Uterus (tissue), 4 donors: ENCODE measurements at places on chromosomes 5 and 9. TPM values are rescaled to one million over a fixed set of nuclear protein-coding genes. Genes with fewer than 3 reads are reported as not detected.

GRCh38 chr9:107447834-107448233, 41.7 kb downstream of the KLF4 start:
- no peak for DNase-seq

GRCh38 chr5:159467666-159468065, 137.4 kb upstream of the IL12B start:
- DNase-seq = no peak

SLC6A7 gene
- not detected for total RNA-seq

DNA sequence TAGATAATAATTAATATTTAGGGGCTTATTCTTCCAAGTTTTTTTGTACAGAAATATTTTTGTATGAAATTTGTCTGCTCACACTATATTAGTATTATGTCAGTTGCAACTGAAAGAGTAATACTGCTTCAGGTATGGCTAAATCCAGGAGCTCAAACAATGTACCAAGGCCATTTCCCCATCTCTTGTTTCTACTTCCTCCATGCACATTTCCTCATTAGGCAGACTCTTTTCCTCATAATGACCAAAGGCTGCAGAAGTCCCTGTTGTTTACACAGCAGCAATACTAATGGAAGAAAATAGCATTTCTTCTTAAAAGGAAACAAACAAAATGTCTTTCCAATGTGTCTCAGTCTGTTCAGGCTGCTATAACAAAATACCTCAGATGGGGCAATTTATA, 9.2 kb upstream of the OTULINL start:
- no peak for DNase-seq

IPO11 gene
- 62.0 TPM for total RNA-seq

- no peak for DNase-seq
Observed at GRCh38 chr5:110817459-110817858, 78.7 kb downstream of the SLC25A46 start.

- no peak for DNase-seq
Observed at GRCh38 chr9:120524038-120524437, 55.9 kb downstream of the CDK5RAP2 start.

MRPL36 gene
- 107 TPM for total RNA-seq

- no peak for DNase-seq
Observed at GRCh38 chr5:57508211-57508610, 25.6 kb upstream of the ACTBL2 start.

GRCh38 chr5:167167191-167167795, 1124.2 kb upstream of the WWC1 start:
- no peak for DNase-seq

- DNase-seq = no peak
Observed at GRCh38 chr9:135772056-135772646, 70.2 kb downstream of the KCNT1 start.
